AG10803 (cell line): ENCODE measurements at places on chromosomes 6 and 20.

DNA sequence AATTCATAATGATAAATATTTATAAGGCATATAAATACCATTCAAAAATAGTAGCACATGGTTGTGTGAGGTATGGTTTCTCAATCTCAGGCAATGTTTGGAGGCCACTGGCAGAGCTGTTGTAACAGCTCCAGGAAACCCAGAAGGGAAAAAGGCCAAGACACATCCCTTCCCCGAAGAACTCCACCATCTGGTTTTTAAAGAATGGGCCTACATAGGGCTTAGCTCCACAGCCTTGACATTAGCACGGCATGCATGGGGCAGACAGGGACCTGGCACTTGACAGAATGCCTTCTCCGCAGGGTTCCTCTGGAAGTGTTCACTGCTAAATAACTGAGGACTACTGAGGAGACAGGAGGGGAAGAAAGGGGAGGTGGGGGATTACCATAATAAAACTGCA lies 16.1 kb upstream of the FOXO3 start:
- peak; percentile 90 for DNase-seq

GRCh38 chr6:153849072-153849779 lies 189.8 kb upstream of the OPRM1 start:
- no peak for DNase-seq

GRCh38 chr6:16511040-16511660 lies 250.1 kb downstream of the ATXN1 start:
- DNase-seq: peak; percentile 56

GRCh38 chr6:90978046-90978445 lies 391.2 kb upstream of the MAP3K7 start:
- no peak for DNase-seq

DNA sequence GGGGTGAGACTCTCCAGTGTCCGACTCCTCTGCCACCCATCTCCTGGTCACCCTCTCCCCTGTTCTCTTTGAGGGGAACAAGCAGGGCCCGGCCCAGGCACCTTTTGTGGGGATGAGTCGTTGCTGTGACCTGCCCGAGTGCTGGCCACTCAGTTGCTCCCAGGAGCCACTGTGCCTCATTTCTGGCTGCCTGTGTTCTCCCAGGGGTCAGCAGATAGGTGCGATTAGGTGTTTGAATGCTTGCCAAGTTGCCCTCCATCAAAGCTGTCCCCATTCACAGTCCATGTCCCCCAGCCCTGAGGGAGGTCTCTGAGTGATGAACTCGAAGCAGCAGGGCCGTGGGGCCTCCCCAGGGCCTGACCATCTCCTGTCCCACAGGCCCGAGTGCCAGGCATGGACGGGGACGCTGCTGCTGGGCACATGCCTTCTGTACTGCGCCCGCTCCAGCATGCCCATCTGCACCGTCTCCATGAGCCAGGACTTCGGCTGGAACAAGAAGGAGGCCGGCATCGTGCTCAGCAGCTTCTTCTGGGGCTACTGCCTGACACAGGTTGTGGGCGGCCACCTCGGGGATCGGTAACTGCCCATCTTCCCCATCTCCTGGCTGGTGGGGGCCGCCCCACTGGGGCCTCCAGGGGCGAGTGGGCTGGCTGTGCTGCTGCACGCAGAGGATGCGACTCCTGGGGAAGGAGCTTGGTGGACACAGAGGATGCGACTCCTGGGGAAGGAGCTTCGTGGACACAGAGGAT lies 4.1 kb downstream of the SLC17A9 start:
- DNase-seq: no peak

DNA sequence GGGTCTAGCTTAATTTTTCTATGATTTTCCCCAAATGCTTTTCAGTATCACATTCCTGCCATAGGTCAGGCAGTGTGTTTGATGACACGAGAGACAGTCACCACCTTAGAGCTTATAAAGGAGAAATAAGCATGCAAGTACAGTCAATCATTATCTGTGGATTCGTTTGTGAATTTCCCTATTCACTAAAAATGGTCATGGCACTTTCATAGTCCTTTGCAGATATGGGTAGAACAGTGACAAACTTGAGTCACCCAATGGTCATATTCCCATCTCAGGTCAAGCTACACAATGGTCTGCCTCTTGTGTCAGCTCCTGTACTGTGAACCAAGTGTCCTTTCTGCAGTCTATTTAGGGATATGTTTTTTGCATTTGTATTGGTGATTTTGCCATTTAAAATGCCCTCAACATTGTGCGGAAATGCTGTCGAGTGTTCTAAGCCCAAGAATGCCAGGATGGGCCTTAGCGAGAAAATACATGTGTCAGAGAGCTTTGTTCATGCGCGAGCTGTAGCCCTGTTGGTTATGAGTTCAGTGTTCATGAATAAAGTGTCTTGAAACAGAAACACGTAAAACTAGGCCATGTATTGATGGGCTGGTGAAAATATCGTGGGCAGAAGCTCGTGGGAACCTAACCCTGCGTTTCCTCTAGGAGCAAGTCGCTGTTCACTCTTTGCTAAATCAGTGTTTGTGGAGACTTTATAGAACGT lies 19.8 kb downstream of the SUMO4 start:
- DNase-seq: no peak

DNA sequence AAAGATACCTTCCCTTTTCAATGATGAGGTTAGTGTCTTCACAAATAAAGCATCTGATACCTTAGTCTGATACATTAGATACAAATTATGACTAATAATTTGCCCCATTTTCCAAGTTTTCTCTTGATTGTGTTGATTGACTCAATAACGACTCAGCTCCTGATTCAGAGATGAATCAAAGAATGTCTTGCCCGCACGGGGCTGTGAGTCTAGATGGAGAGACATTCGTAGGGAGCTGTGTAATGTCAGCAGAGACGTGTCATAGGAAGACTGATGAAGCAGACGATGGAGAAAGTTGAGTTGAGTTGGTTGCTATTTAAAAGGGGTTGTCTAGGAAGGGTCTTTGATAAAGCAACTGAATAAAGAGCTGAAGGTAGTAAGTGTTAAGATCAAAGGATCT lies 78.2 kb downstream of the TSHZ2 start:
- no peak for DNase-seq

DNA sequence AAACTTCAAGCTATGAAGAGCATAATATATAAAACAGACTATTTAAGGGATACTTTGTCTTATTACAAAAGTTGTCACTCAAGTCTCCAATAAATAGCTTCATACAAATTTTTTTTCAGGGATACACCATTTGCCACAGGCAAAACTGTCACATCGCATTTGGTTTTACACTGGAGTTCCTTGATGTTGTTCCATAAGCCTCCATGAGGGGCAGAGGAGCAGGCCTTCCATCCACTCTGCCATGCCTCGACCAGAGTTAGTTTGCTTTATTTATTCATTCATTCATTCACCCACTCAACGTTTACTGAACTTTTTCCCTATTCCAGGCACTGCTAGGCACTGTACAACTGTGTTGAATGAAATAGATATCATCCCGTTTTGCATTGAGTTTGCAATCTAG lies 246.6 kb downstream of the PHF3 start:
- no peak for DNase-seq

DNA sequence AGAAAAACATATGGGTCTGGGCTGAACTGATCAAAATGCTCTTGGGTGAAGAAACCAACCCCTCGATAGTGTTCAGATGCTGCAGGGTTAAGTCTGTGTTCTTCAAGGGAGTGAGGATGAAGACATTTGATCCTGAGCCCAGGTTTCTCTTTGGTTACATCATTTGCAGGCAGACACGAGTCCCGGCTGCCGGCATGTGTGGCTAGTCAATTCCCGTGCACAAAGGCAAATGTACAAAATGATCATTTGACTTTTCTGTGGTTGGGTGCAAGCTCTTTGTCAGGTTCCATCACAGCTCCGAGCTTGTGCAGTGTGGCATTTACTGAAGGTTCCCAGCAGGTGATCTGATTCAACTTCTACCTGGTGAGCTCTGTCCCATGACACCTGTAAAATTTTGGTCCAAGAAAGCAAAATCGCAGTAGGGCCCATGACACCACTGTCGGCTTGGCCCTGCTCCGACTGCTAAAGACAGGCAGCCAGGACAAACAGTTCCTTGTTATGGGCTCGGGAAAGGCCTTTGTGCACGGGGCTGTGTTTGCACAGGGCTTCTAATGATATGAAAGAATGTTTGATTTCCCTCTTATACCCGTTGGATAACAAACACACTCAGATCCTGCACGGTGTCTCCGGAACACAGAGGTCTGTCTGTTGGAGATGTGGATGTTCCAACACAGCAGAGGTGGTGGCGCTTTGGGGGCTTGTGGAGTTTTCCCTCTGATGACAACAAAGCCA lies 46.9 kb downstream of the GJA10 start:
- peak; percentile 34 for DNase-seq

DNA sequence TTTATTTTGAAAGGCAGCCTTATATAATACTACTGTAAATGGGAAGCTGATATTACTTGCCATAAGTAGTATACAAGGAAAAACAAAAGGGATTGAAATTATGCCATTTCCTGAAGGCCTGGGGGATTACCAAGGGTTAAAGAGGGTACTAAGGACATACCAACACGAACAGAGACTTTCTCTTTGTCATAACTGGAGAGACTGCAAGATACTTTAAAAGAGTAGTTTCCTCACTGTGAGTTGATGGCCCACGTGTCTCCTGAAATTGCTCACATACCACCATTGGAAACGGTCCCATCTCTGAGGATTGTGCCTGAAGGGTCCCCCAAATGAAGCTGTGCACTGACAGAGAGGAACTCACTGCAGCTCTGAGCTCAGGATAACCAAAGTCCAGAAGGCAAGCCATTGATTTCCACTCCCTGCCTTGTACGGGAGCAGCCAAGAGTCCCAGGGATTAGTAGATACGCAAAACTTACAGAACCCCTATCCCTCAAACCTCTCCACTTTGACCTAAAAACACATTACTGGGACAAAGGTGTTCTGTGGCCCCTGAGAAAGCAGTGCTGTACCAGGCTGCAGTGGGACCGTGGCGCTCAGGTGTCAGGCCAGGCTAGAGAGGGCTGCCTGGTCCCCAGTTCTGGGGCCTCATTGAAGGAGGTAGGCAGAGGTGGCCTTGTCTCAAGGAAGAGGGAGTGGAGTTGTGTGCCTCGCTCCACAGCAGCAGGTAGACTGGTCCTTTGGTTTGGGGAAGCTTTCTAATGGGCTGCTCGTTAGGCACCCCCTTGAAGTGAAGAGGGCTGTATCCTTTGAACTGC lies 15.2 kb downstream of the PSMG4 start:
- no peak for DNase-seq
